ENCODE measurements at places on chromosomes 4 and X.

DNA sequence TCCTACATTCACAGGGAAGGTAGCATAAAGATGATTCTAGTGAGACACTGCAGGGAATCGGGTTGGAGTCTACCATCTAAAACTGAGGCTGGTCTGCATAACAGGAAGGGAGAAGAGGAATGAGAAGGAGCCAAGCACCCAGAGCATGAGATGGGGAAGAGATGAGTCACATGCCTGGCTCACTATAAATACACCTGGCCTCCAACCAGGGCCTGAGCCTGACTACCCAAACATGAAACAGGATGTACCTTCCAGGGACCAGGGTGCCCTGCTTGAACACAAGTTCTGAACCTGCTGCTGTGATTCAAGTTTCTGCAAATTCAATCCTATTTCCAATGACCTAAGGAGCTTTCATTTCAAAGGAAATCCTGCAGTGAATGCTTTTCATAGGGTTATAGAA lies 24.9 kb downstream of the CD99L2 start:
- DNase-seq: no peak

- DNase-seq: no peak
Measured at GRCh38 chrX:100721328-100721727, 10.6 kb downstream of the SYTL4 start.

DNA sequence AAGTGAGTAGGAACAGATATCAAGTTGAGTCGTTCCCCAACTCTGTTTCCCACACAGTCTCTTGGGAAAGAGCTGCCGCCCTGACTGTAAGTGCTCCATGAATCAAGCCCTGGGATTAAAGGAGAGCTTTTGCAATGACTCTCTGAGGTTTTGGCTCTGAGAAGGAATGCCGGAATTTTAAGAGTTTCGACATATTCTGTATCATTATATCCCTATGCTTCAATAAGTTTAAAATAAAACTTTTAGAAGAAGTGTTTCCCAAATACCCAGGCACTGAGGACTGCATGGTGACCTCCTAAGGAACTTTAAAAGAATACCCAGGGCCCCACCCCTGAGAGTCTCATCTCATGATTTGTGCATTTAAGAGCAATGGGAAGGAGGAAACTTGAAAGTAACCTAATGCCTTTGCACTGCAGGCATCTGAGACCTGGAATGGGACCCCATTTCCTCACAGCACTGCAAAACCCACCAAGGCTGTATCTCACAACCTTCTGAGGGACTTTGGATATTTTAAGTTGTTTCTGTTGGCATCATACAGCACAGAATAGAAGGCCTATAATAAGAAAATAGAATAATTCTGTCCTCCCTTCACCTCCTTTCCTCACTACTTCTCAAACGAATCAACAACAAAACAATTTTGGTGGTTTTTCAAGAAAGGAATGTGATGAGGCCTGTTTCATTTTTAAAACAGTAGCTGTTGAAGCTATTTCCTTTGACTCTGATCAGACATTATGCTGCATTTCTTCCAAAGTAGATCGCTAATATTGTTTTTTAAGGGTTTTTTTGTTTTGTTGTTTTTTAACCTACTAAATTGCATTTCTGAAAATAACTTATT lies 121.2 kb downstream of the GASK1B start:
- DNase-seq: no peak

DNA sequence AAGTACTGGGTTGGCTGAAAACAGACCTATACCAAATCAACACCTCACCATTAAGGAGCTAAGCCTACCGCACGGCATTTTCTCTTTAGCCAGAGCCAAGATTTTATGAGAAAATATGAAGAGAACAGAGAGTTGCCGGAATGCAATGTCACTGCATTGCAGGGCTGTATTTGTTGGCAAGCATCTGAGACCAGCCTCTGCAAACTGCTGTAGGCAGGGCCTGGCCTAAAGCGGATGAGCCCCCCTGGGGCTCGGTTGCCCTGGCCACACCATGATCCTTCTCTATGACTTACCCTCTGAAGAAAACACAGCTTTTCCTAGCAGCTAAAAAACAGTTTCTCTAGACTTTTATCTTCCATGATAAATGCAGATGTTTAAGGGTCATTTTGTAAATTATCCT lies 120.5 kb upstream of the SORBS2 start:
- no peak for DNase-seq

- no peak for DNase-seq
Measured at GRCh38 chr4:148926276-148927260, 484.4 kb upstream of the NR3C2 start.

GRCh38 chrX:70485466-70485865 lies 40.8 kb downstream of the DLG3 start:
- DNase-seq: no peak

DNA sequence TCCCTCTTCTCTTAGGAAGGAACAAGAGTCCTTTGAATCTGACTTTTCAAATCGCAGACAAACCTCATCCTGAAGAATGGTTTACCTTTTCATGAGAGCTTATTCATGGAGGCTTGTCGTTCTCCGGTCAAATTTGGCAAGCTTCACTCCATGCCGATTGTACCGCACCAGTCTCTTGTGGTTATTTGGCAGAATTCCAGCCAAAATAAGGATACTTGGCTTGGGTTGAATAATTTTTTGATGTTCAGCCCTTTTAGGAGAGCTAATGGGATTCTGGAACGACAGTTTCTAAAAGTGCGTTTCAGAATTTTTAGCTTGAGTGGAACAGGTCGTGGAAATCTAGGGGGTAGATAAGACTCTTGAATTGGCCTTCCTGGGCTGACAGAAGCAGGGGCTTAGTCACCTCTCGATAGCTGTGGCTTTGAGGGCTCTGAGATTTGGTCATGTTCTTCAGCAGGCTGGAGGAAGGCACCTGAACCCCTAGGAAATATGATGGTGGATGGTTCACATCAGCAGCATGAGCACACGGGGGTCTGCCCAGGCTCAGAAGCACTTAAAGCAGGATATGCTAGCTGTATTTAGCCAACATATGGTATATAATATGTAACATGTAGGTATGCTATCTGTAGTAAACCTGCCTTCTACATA lies 1.5 kb downstream of the KLHL2 start:
- DNase-seq: no peak

DNA sequence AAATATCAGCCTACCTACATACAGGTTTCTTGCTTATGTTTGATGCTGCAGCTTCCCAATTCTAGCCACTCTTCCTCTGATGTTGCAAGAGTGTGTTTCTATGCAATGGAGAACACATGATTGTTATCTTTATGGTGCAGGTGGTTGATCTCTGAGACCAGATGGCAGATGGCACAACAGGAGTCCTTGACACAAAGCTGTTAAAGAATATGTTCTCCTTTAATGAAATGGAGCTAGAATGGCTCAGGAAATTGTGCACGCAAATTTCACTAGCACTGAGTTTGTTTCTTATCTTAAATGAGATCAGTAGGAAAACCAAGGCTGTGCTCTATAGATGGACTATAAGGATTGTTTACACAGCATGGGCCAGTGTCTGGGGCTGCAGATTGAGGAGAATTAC lies 29.9 kb upstream of the TTC29 start:
- DNase-seq: no peak

- no peak for DNase-seq
Measured at GRCh38 chr4:74619931-74620702, 174.2 kb downstream of the BTC start.

DNA sequence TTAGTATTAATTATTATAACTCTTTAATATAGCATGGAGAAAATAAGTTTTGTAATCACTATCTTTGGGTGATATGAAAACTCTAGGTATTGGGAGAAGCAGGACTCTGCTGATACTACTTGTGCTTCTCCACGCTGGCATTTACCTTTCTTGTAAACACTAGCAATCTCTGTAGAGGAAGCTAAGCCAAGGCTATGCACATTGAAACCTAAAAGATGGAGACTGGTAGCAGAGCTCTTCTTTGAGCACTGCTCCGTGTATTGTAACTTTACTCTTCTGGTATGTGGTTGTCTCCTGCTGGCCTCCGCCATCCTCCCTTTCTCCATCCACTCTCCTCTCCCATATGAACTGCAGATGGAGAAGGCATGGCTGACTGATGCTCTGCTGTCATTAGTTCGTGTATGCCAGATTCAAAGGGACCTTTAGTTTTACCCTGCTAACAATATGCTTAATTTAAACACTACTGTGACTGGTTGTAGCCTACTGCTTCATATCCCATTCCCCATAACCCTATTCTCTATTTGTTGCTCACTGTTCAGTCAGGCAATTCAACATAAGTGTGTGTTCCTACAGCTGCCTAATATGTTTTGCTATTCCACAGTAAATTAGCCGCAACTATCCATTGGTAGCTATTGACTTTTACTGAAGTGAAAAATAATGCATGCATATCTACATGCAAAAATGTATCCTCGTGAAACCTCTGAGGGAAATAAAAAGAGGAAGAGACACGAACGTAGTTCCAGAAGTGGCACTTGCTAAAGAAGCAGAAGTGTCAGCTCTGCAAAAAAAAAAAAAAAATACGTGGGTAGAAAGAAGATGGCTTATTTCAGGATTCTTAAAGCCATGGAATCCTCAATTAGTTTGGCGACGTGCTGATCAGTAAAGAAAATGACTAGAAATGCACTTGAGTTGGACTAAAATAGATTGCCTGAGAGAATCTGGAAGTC lies 55.6 kb upstream of the CCSER1 start:
- DNase-seq: no peak

DNA sequence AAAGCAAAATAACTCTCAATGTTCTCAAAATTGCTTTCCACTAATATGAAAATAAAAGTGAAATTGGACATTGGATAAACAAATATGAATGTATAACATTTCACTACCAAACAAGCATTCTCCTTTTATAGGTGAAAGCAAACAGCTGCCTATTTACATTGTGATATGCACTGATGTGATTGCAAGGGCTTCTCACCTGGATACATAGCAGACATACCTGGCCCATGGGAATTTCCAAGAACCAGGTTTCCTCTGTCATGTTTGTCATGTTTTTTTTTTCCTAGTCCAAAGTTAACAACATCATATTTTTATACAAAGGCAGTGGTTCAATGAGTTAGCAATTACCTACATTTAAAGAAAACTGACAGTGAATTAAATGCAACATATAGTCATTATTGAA lies 228.5 kb downstream of the ANKRD50 start:
- no peak for DNase-seq

- DNase-seq: no peak
Measured at GRCh38 chr4:80265571-80266252, 752 bp upstream of the FGF5 start.

DNA sequence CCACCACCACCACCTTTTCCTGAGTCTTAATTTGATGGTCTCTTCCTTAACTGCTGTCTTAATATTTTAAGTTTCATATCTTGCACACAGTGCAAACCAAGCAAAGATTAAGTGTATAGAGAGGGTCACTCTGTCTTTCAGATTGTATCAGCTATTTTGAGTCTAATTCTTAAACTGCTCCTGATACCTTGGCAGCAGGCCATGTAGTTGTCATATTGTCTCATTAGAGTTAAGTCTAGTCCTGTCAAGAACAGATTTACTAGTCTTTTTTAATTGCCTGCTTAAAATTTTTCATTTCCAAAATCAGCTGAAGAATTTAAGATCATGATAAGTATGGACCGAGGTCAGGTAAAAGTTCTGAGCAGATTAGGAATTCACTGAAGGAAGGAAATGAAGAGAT lies 51.5 kb downstream of the FHIP1A start:
- no peak for DNase-seq

GRCh38 chr4:766152-766515 lies 59.8 kb downstream of the CPLX1 start:
- no peak for DNase-seq

- no peak for DNase-seq
Measured at GRCh38 chr4:158513256-158513655, 8.4 kb upstream of the RXFP1 start.

DNA sequence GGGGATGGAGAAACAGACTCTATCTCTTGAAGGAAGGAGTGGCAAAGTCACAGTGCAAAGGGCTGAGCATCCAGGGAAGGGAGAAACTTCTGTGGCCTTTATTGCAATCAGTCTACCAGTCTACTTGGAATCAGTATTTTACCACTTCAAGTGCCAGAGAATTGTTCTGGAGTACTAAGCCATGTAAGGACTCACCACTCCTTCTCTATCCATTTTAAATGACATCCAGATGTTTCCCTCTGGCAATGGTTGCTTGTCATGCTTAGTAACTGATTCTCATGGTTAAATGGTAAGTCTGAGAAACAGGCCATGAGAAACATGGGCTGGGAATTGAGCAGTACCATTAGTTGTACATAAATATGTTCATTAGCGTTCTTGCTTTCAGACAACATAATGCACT lies 21.1 kb upstream of the SMIM10 start:
- DNase-seq: no peak

DNA sequence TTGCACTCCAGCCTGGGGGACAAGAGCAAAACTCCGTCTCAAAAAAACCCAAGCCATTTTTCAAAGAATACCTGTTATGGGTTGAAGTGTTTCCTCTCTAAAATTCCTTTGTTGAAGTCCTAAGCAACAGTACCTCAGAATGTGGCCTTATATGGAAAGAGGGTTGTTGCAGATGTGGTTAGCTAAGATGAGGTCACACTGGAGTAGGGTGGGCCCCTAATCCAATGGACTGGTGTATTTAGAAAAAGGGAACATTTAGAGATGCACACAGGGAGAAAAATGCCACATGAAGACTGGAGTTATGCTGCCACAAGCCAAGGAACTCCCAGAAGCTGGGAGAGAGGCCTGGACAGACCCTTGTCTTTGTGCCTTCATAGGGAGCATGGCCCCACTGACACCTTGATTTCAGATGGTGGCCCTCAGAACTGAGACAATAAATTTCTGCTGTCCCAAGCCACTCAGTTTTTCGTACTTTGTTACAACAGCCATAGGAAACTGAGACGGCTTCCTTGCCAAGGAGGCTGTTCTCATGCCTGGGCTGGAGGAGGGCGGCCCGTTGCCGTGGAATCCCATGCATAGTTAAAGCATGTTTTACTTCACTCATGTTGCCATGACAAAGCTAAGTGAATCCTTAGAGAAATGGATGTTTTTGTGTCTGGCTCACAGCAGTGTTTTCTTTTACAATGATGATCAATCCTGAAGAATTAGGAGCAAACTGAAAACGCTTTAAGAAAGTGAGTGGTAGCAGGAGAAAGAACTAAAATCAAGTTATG lies 16.5 kb downstream of the TRAPPC2 start:
- DNase-seq: no peak

DNA sequence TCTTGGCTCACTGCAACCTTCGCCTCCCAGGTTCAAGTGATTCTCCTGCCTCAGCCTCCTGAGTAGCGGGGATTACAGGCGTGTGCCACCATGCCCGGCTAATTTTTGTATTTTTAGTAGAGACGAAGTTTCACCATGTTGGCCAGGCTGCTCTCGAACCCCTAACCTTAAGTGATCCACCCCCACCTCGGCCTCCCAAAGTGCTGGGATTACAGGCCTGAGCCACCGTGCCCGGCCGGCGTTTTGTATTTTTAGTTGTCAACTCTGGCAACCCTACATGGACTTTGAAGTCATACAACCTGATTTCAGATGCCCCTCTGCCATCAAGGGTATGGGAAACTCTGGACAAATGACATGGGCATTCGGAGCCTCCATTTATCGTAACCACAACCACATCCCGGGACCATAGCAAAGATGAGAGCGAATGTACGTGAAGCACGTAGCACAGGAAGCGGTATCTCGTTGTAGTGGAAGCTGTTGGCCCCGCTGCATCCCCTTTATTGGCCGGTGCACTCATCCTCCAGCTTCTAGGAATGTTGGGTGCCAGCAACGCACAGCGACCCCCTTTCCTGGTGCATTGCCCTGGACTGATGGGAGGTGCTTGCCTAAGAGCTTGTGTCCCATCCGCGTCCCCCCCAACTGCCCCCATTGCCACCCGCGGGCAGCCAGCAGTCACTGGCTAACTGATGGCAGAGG lies 109.2 kb downstream of the PHKA2 start:
- no peak for DNase-seq
